ENCODE measurements at places on chromosomes 12 and 14.

- DNase-seq: no peak
Measured at GRCh38 chr14:98242903-98243302, 1029.1 kb downstream of the BCL11B start.

DNA sequence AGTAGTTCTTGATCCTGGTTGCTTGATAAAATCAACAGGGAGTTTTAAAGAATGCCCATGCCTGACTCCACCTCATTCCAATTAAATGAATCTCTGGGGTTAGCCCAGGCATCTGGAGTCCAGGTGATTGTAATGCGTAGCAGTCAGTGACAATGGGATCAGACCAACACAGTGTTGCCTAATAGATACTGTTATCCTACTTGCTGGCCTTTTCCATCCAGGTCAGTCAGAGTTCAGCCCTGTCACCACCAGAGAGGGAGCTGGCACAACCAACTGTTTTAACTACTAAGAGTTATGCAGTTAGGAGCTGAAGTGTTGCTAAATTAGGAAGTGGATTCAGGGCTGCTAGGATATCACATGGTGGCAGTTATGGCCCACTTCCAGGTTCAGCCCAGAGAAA lies 107.1 kb downstream of the GPR135 start:
- no peak for DNase-seq

- no peak for DNase-seq
Measured at GRCh38 chr14:50829489-50830043, 1.4 kb downstream of the NIN start.

- DNase-seq: no peak
Measured at GRCh38 chr12:96130396-96131059, 63.6 kb upstream of the ELK3 start.

GRCh38 chr12:126537961-126538530 lies 1472.8 kb downstream of the AACS start:
- no peak for DNase-seq

DNA sequence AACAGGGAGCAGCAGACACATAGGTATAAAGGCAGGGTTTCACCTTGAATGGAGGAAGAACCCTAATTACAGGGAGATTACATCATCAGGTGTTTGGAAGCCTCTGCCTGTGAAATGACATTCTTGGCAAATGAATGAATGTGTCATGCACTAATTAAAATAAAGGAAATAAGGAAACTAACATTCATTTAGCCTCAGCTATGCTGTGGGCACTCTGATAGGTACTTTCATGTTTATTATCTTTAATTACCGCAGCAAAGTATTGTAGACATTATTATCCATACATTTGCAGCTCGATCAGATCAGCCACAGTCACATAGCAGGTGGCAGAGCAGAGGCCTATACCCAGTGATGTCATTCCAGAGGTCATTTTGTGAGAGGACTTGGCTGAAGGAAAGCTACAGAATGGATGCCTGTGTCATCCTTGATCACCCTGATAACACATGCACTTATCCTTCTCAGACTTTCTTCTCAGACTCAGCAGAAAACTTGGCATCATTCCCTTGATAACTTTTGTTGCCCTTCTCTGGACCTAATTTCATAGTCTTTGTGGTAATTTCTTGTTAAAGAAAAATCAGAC lies 18.4 kb downstream of the ZNF664 start:
- DNase-seq: no peak

- DNase-seq: no peak
Measured at GRCh38 chr14:100534528-100535286, 52.5 kb downstream of the BEGAIN start.

GRCh38 chr12:128644664-128645296 lies 179.0 kb downstream of the SLC15A4 start:
- DNase-seq: peak; percentile 20

DNA sequence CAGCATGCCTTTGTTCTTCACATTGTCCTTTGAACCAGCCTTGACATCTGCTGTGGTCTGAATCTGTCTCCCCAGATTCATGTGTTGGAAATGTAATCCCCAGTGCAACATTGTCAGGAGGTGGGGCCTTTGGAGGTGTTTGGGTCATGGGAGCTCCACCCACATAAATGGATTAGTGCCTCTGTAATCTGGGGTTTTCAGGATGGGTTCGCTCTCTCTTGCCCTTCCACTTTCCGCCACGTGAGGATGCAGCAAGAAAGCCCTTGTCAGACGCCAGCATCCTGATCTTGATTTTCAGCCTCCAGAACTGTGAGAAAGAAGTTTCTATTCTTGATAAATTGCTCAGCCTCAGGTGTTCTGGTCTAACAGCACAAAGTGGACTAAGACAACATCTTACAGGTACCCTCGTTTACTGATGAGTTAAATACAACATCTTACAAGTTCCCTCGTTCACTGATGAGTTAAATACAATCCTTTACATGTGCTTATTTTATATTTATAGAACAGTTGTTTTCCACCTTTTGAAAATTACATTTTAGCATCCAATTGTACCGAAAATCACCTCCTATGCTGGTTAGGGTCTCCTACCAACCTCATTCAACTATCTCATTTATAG lies 54.4 kb upstream of the RIMBP2 start:
- no peak for DNase-seq

DNA sequence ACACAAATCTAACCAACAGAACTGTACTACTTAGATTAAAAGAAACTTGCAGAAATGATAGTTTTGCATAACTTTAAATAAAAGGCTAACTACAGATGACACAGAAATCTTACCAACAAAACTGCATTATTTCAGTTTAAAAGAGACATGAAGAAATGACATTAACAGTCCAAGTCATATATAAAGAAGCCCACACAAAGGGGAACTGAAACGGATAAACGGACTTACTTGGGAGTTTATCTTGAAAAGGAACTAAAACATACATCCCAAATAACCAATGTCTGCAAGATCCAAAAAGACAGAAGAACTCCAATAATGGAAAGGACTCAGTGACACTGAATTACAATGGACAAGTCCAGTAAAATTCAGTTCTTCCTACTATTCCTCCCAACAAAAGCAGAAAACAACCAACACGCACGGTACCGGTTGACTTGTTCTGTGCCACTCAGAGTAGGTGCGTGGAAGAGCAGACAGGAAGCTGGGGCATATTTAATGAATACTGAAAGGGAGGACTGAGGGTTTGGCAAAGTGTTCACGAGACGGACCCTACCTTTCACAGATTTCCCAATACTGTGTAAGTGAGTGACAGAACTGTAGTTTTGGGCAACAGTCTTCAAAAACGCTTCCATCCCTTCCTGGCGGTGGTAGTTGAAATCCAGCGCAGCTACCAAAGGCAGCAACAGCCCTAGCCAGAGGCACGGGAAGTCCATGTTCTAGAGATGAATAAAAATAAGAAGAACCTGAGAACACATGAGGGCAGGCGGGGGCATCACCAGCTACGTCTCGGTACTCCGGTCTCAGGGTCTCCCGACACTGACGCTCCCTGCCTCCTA lies 627 bp downstream of the CPM start:
- DNase-seq: peak; percentile 36

- no peak for DNase-seq
Measured at GRCh38 chr14:68810173-68811153, 17.6 kb upstream of the ZFP36L1 start.

DNA sequence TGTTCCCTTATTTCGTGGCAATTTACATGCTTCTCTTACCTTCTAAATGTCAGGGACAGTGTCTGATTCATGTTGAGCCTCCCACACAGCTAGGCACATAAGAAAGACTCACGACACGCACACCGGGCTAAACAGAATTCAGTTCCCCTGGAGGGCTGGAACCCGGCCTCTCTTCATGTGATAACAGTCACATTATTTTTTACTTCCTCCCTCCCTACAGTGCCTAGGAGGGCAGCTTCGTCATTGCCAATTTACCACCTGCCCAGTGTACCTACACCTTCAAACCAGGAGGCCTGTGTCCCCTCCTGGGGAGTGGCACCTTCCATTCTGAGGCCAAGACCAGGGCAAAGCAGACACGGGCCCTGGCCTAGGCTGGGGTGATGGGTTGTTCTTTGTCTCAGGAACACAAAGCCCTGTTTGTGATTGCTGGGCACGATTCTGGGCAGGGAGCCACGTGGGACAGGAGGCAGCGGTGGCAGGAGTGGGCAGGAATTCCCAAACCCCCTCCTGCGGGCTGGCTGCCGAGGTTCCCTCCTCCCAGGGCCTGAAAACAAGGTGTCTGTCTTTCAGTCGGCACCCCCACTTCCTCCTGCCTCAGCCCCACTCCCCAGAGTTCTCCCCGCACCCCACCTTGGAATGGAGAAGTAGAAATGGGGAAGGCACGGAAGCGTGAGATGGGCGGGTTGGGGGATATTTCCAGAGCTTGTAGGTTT lies 6.8 kb upstream of the RASAL1 start:
- DNase-seq: no peak

DNA sequence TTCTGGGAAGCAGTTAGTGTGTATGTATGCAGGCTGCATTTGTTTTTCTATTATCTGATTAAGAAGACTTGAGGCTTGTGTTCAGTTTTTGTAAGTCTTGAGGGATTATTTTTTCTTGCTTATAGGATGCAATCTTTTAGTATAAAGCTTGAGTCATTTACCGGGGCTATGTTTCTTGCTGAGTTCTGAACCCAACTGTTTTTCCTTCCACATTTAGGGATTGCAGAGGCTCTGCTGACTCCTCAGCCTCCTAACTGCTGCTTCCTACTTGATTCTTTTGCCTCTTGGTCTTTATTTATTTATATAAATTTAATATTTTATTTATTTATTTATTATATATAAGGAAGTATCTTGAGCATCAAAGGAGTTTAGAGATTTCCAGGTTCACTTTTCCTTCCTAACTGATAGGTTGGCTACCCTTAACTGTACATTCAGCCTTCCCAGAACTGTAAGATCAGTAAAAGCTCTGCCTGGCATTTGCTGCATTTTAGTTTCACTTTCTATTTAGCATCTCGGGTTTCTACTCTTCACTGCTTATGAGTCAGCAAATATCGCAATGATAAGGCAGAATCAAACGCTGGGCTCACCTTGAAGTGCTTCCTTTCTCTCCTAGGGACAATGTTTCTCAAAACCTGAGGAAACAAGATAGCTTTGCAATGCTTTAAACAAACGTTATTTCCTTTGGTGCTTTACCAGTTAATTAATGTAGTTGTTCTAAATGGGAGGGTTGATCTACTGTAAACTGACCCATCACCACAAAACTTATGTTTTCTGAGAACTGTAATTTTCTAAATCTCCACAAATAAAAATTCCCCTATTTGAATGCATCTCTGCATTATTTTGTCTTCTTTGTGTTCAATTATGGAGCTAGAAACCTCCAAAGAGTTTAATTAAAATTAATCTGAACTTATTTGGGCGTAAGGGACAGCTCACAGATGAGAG lies 1183.7 kb upstream of the TMEM132C start:
- peak; percentile 87 for DNase-seq

GRCh38 chr12:119592232-119592631 lies 1.3 kb upstream of the TMEM233 start:
- no peak for DNase-seq

GRCh38 chr12:1852076-1852475 lies 31.7 kb downstream of the LRTM2 start:
- DNase-seq: no peak

GRCh38 chr12:42574851-42575266 lies 14.7 kb downstream of the PRICKLE1 start:
- no peak for DNase-seq

DNA sequence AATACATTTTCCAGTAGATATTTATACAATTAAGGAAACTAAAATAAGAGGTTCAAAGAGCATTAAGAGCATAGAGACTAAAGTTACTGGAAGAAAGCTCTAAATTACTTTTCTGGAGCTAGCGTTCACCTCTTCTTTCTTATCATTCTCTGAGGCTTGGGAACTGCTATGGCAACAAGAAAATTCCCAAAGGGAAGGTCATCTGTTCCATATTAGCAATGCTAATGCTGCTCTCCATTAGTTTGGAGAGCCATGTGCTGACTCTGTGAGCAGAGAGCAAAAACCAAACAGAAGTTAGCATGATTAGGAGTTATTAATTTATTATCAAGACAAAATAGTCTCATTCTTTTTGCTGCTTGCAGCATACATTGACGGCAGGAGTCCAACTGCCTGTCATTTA lies 143.1 kb upstream of the SLC16A7 start:
- no peak for DNase-seq

DNA sequence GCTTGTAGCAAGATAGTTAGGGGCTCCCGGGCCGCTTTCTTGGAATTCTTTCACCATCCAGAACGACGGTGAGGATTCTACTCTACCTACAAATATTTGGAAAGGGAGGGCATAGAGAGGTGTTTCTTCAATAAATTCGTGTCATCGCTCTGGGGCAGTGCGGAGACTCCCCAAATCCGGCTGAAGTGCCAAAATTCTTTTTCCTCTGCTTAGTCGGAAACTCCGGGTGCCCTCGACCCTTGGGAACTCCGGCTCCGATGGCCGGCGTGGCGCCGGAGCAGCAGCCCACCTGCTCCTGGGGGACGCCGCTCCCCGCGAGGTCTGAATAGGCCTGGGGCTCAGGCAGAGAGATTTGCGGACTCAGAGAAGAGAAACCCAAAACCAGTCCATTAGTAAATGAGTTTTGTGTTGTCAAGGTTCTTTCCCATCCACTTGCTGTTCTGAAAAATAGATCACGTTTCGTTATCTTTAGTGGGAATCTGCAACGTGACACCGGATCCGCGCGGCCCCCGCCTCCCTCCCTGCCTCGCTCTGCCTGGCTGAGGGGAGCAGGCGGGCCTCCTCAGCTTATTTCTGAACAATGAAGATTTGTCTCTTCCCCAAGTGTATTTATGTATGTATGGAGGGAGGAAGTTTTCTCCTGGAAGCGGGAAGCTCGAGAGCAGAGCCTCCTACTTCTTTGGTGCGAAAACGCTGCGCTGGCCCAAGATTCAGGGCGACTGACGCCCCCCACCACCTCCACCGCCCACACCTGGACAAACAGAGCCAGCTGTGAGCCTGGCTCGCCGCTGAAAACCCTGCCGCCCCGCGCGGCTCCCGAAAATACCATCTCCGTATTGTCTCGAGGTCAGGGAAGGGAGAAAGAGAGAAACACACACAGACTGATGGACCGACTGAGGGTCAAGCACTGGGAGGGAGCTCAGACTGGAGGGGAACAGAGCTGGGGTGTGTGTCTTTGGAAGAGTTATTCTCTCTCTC lies 3.7 kb upstream of the SIX1 start:
- no peak for DNase-seq

DNA sequence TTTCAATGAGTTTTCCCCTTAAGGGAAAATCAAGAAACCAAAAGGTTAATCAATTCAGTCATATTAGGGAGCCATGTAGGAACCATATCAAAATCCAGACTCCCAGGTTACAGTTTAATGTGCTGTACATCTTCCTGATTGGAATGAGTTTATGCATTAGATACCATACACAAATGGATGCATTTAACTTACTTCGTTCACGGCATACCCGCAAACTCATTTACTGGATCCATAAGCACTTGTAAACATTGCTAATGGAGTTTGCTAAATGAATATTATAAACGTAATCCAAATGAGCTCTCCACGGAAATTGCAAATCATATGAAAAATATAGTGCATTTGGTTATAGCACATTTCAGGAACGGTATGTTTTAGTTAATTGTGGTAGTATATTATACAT lies 228.9 kb upstream of the G2E3 start:
- DNase-seq: no peak

- no peak for DNase-seq
Measured at GRCh38 chr14:44497148-44497547, 9.9 kb downstream of the FSCB start.

GRCh38 chr12:32478858-32479725 lies 79.7 kb downstream of the FGD4 start:
- no peak for DNase-seq

- no peak for DNase-seq
Measured at GRCh38 chr12:65896743-65897142, 72.5 kb downstream of the HMGA2 start.
